ENCODE measurements at places on chromosomes 4 and X. TPM values are rescaled to one million over a fixed set of nuclear protein-coding genes. Genes with fewer than 3 reads are reported as not detected.

The KCND1 gene
- total RNA-seq: 1.5 TPM

The AMER1 gene
- total RNA-seq: 7.8 TPM

The MAGEE1 gene
- total RNA-seq: 8.7 TPM

The USP17L21 gene
- not detected for total RNA-seq

The AADAT gene
- 14.7 TPM for total RNA-seq

DNA sequence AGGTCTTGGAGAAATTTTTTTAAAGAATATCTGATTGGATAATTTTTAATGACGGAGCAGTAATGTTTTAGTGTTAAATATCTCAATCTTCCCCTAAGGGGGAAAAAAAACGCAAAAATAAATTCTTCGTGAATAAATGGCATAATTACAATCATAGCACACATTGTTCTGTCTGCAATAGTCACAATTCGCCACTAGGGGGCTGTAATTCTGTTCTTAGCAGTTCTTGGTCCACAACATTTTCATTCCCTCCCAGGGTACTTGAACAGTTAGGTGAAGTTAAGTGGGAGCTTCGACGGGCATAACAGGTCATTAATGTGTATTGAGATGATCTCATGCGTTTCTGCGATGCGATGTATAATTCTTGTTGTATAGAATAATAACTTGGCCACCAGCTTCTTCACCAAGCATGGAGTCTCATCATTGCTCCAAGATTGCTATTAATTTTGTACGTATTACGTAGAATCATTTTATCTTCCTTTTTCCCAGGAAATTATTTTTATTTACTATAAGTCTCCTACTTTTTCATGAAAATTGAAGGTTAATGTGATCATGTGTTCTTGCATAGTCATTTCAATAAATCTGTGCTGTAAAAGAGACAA lies 27.2 kb downstream of the HTR2C start:
- ATAC-seq: no peak

The TLR2 gene
- 0.38 TPM for total RNA-seq

DNA sequence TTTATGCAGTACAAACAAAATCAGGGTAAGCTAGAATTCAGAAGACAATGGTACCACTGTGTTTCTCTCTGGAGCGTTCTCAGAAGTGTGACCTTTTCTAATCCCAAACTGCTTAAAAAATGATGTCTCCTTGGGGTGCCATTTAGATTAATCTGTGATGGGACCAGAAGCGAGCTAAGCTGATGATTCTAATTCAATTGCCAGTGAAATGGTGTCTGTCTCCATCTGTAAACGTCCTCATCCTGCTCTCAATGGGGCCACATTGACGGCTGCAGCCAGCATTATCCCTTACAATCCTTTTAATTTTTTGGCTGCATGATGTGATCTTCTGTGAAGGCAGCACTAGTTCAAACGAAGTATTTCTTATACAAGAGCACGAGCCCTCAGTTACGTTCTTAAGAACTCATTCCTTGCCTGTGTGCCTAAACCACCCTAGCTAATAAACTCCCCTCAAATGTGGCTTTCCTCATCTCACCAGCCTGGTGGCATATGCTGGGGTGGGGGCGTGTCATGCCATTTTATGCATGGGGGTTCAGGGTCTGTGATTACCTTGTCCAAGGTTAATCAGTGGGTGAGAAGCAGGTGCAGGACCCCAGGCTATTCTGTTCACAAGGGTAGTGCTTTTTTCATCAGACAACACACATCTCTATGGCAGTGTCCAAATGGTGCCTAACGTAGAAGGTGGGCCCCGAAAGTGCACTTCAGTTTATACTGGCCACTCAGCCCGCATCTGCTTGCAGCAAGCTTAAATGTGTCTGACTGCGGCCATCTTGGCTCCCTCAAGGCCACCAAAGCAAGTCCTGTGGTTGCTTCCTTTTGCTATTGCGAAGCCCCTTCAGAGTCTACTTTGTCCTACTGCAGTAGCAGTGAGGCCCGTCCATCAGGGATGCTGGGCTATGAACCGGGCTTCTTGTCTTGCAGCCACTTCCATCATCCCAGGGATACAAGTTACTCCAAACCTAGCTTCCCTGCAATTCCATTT lies 45.7 kb upstream of the SLC2A9 start:
- ATAC-seq: no peak

The USP51 gene
- total RNA-seq: 4.3 TPM

The RAB41 gene
- 0.47 TPM for total RNA-seq

DNA sequence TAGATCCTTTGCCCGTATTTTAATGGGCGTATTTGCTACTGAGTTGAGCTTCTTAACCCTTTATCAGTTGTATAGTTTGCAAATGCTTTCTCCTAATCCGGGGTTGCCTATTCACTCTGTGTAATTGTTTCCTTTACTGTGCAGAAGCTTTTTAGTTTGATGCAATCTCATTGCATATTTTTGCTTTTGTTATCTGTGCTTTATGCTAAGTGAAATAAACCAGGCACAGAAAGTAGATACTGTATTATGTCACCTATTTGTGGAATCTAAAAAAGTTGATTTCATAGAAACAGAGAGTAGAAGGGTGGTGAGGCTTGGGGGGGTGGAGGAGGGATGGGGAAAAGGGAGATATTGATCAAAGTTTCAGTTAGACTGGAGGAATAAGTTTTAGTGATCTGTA lies 17.7 kb downstream of the OGT start:
- no peak for ATAC-seq

GRCh38 chr4:184937745-184938144 lies 80.5 kb upstream of the HELT start:
- no peak for ATAC-seq

The STK32B gene
- 18.3 TPM for total RNA-seq

The ZNF275 gene
- 5.2 TPM for total RNA-seq

DNA sequence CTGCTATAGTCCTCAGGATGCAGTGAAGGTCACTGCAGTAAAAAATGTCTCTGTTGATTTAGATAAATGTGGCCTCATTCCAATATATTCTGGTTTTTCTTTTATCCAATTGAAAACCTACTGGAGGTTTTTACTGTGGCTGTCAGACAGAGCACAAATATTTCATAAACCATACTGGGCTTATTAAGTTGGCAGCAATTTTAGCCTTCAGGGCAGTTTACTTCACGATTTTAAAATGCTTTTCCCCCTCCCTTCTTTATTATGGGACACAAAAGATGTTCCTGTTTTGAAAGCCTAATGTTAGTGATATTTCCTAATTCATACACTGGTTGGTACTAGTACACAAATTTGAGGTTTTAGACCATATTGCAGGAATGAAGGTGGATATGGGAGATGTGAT lies 939.4 kb downstream of the C4orf33 start:
- ATAC-seq: no peak

The REPS2 gene
- total RNA-seq: 3.3 TPM

The ERCC6L gene
- 0.11 TPM for total RNA-seq

DNA sequence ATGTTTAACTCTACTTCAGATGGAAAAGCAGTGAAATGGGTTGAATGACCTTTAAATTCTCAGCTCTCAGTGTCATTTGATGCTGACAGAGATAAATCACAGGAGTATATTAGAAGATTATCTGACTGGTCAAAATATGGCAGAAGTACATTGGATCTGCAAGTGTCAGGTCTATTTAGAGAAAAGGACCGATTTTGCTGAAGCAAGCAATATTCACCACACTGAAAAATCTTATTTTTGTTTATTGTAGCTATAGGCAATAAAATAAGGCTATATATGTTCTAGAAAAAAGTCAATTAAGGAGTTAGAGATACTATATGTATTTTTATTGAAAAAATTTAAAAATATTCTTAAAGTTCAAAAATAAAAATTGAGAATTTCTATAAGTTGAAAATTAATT lies 325.3 kb downstream of the CXXC4 start:
- ATAC-seq: no peak

The EPGN gene
- total RNA-seq: 0.43 TPM

The MAEA gene
- total RNA-seq: 48.3 TPM
